ENCODE measurements at places on chromosomes 5 and 9.

DNA sequence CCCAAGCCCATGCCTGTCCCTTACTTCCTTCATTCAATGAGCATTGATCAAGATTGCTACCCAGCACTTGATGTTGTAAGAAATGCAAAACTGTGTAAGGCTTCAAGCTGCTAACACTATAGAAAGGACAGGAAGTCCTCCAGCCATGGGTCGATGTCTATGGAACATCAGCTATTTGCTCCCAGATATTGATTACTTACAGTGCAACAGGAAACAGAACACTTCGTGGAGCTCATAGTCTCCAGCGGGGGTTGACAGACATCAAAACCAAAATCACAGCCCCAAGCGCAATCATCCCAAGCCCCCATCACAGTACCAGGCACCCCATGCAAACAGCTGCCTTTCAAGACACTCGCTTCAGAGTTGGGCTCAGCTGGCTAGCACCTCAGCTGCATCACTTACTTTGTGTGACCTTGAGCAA, 26.8 kb upstream of the DUSP1 start:
- DNase-seq = no peak

DNA sequence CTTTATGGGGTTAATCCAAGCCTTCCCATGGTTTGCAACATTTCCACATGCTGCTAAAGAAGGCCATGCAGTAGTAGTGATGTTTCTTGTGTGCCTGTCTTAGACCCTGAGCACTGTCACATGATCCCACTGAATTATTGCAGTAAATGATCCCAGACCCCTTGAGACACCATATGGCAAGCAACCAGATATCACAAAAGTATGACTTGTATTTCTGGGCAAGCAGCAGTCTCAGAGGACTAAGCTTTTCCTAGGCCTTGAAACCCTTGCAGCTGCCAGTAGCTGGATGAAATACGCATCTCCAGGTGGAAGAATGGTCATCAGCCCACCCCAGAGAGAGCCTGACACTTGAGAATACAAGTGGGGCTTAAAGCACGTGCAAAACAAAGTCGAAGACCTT, 41.8 kb downstream of the CDO1 start:
- DNase-seq = no peak

- no peak for DNase-seq
Measured at GRCh38 chr5:99775189-99775588, 760.0 kb upstream of the FAM174A start.

DNA sequence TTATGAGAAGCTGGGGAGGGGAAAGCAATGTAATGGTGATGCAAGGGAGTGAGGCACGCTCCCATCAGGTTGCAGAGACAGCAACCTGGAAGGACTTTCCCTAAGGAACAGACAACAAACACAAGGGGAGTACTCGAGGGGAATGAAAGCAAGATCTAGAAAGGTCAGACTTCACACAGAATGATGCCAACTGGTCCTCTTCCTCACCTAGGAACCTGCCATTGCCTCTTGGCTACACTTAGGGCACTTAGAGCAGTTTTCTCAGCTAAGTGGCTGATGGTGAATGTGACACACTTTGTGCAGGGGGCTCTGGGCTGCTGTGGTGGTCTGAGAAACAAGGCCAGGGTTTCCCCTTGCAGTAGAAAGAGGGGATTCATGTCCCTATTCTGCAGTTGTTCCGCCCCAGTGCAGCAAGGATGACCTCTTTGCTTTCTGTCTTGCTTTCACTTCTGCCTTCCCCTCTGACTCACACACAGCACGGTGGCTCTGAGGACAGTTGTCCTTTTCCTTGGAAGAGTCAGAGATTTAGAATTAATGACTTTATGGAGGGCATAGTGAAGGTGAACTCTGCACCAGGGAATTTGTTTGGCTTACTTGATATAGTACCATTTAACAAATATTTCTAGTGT, 394.0 kb upstream of the KLF4 start:
- DNase-seq = no peak

DNA sequence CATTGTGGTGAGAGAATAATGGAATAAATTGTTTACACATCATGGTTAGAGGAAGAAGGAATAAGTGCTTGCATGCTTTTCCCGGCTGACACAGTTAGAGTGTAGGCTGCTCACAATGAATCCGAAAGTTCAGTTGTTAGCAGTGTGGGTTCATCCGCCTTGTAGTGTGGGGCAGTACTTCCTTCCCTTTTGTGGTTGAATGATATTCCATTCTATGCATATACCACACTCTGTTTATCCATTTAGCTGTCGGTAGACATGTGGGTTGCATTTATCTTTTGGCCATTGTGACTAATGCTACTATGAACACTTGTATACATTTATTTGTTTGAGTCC, 84.0 kb downstream of the COL5A1 start:
- DNase-seq = no peak

DNA sequence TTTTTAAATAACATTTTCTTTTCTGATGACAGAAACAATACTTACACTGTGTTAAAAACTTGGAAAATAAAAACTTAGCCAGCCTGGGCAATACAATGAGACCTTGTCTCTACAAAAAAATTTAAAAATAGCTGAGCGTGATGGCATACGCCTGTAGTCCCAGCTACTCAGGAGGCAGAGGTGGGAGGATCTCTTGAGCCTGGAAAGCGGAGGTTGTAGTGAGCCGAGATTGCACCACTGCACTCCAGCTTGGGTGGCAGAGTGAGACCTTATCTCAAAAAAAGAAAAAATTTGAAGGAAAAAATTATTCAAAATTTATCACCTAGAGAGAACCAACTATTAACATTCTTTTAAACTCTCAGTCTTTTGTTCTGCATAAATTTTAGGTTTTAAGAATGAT, 4.9 kb upstream of the CMYA5 start:
- no peak for DNase-seq

DNA sequence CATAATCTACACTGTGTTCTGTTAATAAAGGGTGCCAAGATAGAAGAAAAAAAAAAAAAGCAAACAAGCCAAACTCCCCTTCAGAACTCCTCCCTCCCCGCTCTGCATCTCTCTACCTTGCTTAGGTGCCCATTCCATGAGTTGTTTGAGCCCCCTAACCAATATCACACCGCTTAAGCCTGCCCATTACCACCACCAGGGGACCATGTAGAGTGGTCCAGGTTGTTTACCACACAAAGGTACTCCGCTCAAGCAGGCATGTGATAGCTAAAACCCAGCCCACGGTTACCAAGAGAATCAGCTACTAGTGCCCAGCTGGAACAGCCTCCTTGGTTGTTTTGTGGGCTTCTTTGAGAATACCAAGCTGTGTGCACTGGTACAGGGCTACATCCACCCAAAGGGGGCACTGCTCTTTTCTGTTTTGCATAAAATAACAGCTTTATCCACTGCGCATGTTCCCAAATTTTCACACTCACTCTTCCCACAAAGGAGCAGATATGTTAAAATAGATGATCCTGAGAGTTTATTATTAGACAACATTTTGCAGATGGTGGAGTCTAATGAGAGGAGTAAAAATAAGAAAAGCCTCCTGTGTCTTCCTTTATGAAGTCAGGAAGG, 304.1 kb downstream of the DEPDC1B start:
- DNase-seq = no peak

DNA sequence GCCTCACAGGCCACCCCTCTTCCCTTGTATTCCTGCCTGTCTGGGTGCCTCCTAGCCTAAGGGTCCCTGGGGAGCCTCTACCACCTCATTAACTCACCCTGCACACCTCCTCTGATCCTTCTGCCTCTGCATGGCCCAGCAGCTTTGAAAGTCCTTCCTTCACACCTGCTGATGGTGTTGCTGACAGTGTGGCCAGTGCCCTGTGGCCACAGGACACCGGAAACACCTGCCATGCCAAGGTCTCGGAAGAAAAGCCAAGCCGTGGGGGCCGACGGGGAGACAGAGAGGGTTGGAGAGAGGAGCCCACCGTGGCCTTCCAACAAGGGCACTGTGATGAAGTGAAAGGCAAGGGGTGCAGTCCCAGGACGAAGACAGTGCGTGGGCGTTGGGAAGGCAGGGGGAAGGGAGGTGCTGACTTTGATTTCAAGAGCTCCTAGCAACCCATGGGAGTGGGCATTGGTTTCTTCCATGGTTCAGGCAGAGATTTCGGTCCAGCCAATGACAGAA, 4.1 kb downstream of the BTNL9 start:
- DNase-seq = no peak

DNA sequence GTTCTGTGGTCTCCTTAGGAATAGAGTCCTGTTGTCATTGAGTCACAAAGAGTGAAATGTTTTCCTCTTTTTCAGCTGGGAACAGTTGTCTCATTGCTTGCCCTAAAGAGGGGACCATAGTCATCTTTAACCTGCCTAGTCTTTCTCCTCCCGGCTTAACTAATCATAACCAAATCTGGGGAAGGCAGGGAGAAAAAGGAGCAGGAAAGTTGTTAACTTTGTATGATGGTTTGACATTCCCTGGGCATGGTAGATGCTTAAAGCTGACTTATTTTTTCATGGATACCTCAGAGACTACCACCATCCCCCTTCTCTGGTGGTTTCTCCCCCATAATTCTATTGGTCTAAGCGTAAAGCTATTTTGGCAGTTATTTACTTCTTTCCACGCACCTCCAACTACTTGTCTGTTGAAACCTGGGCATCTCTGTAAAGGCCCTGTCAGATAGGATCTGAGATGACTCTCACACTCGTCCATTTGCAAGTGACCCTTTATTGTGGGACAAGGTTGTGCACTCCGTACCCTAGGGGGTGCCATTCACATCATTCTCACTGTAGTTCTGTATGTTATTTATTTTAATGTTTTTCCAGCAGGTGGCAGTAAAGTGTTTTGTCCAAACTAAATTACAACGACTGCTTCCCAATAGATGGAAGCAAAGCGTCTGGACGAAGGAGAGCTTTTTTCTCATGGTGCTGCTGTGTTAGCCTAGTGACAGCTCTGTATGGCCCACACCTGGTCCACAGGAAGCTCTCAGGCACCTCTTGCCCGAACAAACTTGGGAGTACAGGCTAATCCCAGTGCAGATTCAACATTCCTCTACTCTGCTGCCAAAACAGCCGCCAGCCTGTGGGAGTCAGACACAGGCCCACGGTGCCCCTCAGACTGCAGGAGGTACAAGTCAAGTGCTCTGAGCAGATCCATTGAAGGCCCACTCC, 3.0 kb upstream of the FAM13B start:
- DNase-seq = peak; percentile 67

GRCh38 chr5:76691467-76692273, 24.3 kb upstream of the F2R start:
- no peak for DNase-seq

GRCh38 chr9:13186091-13186490, 93.4 kb downstream of the MPDZ start:
- no peak for DNase-seq

DNA sequence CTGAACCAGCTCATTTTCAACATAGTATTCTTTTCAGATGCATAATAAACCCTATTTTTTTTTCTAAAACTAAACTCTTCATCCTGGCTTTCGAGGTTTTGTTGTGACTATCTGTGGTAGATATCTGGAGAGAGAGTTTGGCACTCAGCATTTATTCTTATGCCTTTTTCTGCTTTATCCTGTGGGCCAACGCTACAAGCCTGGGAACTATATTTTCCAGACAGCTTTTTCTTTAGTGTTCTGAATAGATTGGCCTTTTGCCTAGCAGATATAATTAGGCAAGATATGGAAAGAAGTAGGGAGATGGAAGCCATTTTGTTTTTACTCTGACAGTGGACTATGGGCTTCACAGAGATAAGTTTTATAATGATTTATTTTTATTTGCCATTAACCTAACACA, 486.7 kb downstream of the TMEM232 start:
- no peak for DNase-seq

Measured in colonic mucosa (tissue), 4 donors.